Endothelial cell (in vitro differentiated cells): ENCODE measurements at places on chromosomes 4 and X.

- no peak for DNase-seq
Measured at GRCh38 chr4:148634476-148634875, 192.3 kb upstream of the NR3C2 start.

GRCh38 chr4:24229978-24230377 lies 340.1 kb upstream of the PPARGC1A start:
- no peak for DNase-seq

DNA sequence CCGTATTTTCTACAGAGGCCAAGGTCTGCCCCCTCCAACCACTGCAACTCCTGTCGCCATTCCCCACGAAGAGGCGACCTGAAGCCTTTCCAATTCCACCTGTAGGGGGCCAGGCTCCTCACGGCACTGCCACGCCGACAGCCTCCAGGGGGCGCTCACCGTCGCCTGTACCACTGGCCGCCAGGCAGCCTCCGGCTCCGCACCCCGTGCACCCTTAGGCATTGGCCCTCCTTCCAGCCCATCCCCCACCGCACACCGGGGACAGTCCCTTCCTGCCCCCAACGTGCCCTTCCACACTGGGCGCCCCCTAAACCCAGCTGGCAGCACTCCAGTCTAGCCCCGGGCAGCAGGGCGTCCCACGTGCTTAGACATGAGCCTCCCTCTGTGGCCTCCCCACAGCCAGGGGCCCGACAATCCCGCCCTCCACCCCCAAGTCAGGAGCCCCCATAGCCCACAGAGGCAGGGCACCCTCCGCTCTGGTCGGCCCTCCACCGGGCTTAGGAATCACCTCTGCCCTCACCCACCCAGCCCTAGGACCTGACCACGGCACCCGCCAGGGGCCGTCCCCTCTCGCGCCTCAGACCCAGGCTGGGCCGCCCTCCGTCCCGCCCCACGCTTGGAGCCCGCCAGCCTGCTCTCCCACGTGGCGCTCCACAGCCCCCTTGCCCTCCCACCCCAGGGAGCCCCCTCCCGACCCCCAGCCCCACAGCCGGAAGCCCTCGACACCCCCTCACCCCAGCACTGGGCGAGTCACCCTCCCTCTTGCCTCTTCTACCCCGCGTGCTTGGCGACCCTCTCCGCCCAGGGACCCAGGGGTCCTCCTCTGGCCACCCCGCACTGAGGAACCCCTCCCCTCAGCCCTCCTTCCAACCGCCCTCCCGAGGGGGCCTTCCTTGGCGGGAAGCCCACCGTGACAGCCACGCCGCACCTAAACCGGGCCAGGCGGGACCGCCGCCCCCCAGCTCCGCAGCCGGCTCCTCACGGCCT lies 711 bp downstream of the PNMA6E start:
- DNase-seq, result peak; percentile 66

DNA sequence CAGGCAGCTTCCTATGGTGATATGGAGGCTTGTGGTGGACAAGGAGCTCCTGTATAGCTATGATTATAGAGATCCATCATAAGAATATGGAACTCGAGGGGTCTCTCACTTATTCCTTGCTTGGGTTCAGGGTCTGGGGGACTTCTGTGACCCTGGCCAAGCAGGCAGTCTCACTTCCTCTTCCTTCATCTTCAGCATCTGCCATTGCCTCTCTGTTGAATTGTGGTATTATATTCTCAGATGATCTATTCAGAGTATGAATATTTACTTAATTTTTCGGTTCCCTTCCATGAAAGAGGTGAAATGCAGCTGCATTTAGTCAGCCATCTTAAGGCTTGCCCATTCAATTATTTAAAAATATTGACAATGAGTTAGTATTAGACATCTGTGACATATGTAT lies 292.9 kb downstream of the SPIN4 start:
- no peak for DNase-seq

DNA sequence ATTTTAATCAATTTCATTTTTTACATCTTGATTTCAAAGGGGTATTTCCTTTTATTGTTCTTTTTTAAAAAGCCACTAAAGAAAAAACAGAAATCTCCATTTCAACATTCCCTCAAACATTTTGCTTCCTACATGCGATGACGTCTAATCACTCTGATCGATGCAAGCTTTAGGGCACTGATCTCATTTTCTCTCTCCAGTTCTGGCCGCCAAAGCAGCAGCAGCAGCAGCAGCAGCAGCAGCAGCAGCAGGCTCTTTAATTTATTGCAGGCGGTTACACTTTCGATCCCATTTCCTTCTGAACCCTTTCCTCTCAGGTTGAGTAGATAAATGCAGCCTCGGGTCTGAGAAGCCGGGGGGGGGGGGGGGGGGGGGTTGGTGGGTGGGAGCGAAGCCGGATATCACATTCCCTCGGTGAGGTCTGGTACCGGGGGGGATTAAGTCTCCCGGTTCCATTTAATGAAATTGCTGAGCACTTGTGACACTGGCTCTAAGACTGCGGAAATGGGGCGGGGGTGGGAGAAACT lies 3.4 kb upstream of the PCDH7 start:
- DNase-seq, result peak; percentile 46

GRCh38 chrX:45329217-45329616 lies 128.5 kb upstream of the DIPK2B start:
- DNase-seq, result no peak
